ENCODE measurements at places on chromosomes 5 and 9.
A peak's percentile ranks its signal among the peaks of the same experiment; 100 is the strongest.

DNA sequence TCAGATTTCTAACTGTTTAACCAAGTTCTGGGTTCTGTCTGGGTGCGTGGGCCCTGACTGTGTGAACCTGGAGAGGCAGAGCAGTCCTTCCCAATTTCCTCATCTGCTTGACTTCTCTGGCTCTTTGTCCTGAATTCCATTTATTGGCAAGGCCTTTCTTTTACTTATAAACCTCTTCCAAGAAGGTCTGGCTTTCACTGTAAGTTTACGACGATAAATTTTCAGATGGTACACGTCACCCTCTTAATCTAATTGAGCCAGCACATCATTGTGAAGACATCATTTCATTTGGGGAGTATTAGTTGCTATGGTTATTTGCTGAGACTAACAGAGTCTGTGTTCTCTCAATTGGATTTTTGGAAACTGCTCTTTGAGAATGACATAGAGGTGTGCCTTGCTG, 92.4 kb downstream of the ARHGAP26 start:
- DNase-seq = no peak
- no peak overlapping the region for H3K27ac ChIP-seq
- no peaks in the 10 kb centered on the region for H3K36me3 ChIP-seq

- H3K27ac ChIP-seq = no peak overlapping the region
- no peaks in the 10 kb centered on the region for H3K36me3 ChIP-seq
- no peak for DNase-seq
- no peaks in the 10 kb centered on the region for H3K4me1 ChIP-seq
These were observed 2.4 kb downstream of the GIN1 start for GRCh38 chr5:103117471-103117991.

DNA sequence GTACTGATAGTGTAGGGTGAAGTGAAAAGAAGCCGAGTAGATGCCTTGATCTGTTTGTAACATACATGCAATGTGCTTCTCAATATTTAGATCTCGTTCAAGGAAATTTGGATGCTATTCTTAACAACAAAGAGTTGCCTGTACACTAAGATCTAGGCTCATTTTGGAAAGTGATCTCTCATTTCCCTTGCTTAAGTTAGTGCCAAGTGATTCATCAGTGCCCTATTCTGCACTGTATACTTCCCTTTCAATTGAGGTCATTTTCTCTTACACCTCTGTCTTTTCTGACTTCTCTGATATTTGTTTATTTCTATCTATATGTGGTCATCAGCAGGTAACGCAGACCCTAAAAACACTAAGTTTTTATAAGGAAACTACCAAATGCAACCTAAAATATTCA, 528.6 kb upstream of the PTPRD start:
- no peak for DNase-seq
- H3K27me3 ChIP-seq = no peaks in the 10 kb centered on the region
- H3K4me1 ChIP-seq = no peaks in the 10 kb centered on the region
- H3K4me3 ChIP-seq = no peak overlapping the region

DNA sequence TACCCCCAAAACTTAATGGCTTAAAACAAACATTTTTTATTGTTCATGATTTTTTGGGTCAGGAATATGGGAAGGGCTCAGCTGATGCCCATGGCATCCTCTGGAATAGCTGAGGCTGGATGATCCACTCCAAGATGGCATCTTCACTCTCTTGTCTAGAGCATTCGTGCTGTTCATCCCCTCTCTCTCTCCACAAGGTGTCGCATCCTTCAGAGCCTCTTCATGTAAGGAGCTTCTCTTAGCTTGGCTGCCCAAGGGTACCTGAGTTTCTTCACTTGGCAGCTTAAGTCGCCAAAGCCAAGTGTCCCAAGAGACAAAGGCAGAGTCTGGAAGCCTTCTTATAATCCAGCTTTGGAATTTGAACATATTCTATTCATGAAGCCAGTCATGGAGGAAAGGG, 294.7 kb downstream of the CHSY3 start:
- no peaks in the 10 kb centered on the region for H3K36me3 ChIP-seq
- DNase-seq = no peak
- H3K27ac ChIP-seq = no peak overlapping the region

- no peaks in the 10 kb centered on the region for H3K27me3 ChIP-seq
- no peaks in the 10 kb centered on the region for H3K36me3 ChIP-seq
- no peak for DNase-seq
- H3K4me3 ChIP-seq = no peak overlapping the region
- H3K4me1 ChIP-seq = no peaks in the 10 kb centered on the region
These were observed 96.8 kb upstream of the IFNK start for GRCh38 chr9:27427272-27427643.

GRCh38 chr5:77852514-77853352, 76.6 kb upstream of the TBCA start:
- peaks cover 72% of the 10 kb centered on the region for H3K27me3 ChIP-seq
- H3K4me3 ChIP-seq = peak overlapping the region; percentile 35
- H3K27ac ChIP-seq = no peak overlapping the region
- H3K36me3 ChIP-seq = no peaks in the 10 kb centered on the region
- no peak for DNase-seq
- peaks cover 17% of the 10 kb centered on the region for H3K4me1 ChIP-seq

DNA sequence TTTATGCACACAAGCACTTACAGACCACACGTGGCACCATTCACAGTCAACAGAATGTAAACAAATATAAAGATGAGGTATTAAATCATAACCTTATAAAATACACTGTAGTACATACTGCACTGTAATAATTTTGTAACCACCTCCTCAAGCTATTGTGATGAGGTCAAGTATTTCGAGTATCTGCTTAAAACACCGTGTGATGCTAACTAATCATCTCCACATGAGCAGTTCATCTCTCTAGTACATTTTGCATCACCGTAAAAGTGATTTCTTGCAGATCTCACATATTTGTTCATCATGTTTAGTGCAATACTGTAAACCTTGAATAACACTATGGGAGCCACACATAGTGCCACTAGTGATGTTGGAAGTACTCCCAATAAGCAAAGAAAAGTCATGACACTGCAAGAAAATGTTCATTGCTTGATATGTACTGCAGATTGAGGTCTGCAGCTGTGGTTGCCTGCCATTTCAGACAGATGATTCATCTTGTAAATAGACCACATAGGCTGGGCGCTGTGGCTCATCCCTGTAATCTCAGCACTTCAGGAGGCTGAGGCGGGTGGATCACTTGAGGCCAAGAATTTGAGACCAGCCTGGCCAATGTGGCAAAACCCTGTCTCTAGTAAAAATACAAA, 44.3 kb downstream of the FOXB2 start:
- no peak for DNase-seq
- H3K27me3 ChIP-seq = no peaks in the 10 kb centered on the region
- H3K27ac ChIP-seq = no peak overlapping the region
- H3K36me3 ChIP-seq = no peaks in the 10 kb centered on the region
- no peak overlapping the region for H3K4me3 ChIP-seq
- no peaks in the 10 kb centered on the region for H3K4me1 ChIP-seq

GRCh38 chr9:38154501-38155421, 85.7 kb upstream of the SHB start:
- H3K4me1 ChIP-seq = peaks cover 6% of the 10 kb centered on the region
- no peak overlapping the region for H3K4me3 ChIP-seq
- H3K27ac ChIP-seq = no peak overlapping the region
- no peaks in the 10 kb centered on the region for H3K36me3 ChIP-seq
- no peak for DNase-seq

GRCh38 chr9:4506490-4506889, 16.2 kb downstream of the SLC1A1 start:
- no peaks in the 10 kb centered on the region for H3K36me3 ChIP-seq
- no peaks in the 10 kb centered on the region for H3K4me1 ChIP-seq
- H3K27ac ChIP-seq = no peak overlapping the region

DNA sequence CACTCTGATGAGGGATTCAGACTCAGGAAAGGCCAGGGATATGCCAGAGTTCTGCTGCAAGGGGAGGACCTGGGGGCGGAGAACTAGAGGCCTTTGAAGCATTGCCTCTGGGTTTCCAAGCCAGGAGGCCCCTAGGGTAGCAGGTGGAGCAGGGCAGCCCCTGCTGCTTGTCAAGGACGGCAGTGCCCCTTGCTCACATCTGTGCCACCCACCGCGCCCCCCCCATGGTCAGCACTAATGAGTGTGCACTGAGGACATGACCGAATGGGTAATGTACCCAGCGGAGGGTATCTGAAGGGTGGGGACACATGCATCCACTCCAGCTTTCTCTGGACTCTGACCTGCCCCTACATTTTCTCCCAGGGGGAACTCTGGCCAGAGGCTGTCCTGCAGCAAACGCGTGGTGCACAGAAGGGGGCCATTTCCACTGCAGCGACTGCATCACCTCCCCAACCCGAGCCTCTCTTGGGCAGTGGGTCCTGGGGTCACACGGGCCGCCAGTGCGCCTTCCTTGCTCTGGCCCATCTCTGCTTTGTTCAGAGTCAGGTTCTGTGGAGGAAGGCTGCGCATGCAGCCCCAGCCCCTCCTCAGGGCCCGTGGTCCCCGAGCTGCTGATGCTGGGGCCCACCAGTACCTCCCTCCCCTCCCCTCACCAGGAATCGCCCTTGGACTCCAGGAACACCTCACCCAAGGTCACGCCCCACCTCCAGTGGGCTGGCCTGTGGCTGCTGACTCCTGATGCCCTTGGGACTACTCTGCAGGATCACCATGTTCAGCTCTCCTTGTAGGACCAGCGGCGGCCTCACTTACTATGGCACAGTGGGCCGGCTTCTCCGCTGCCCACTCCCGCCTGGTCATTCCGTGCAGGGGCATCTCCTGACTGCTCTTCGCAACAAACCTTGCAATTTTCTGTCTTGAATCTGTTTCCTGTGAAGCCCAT, 31.2 kb downstream of the STC2 start:
- peaks cover 10% of the 10 kb centered on the region for H3K27me3 ChIP-seq
- no peak overlapping the region for H3K4me3 ChIP-seq
- DNase-seq = no peak
- no peak overlapping the region for H3K27ac ChIP-seq
- no peaks in the 10 kb centered on the region for H3K36me3 ChIP-seq
- peaks cover 17% of the 10 kb centered on the region for H3K4me1 ChIP-seq

- DNase-seq = no peak
- H3K36me3 ChIP-seq = peaks cover 39% of the 10 kb centered on the region
- H3K27ac ChIP-seq = no peak overlapping the region
These were observed 20.9 kb downstream of the ERGIC1 start for GRCh38 chr5:172854971-172855370.

GRCh38 chr5:140570058-140570457, 5.4 kb downstream of the SLC35A4 start:
- no peak overlapping the region for H3K27ac ChIP-seq
- no peaks in the 10 kb centered on the region for H3K27me3 ChIP-seq
- no peak overlapping the region for H3K4me3 ChIP-seq
- peaks cover 12% of the 10 kb centered on the region for H3K4me1 ChIP-seq
- peaks cover 36% of the 10 kb centered on the region for H3K36me3 ChIP-seq
- no peak for DNase-seq

- H3K4me3 ChIP-seq = no peak overlapping the region
- H3K27ac ChIP-seq = no peak overlapping the region
- DNase-seq = no peak
- H3K36me3 ChIP-seq = no peaks in the 10 kb centered on the region
- H3K4me1 ChIP-seq = no peaks in the 10 kb centered on the region
These were observed 261.3 kb downstream of the TMEM167A start for GRCh38 chr5:82815871-82816270.

GRCh38 chr5:81428446-81428845, 34.5 kb upstream of the ACOT12 start:
- H3K36me3 ChIP-seq = no peaks in the 10 kb centered on the region
- no peaks in the 10 kb centered on the region for H3K4me1 ChIP-seq
- no peak overlapping the region for H3K27ac ChIP-seq
- H3K27me3 ChIP-seq = no peaks in the 10 kb centered on the region

DNA sequence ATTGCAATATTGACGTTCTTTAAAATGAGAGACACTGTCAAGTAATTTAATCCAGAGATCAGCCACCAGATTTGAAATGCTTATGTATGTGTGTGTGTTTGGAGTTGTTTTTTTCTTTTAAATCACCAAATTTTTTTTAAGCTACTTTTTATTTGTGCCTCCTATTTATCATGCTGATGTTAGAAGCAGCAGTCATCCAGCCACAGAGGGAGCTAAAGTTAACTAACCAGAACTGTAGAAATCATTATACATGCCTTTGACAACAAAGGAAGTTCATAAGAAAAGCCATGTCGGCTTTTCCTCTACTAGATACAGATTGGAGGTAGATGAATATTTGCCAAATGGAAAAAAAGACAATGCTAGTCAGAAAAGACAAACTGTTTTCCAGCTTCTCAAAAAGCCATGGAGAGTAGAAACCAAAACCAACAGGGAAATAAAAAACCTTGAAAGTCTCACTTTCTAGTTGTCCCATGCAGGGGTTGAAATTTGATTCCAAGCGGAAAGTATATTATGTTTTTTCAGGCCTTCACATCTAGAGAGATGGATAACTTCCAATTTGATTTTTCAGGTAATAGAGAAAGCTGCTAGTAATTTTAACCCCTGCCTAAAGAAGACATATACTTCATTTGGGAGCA, 4.5 kb downstream of the PURA start:
- H3K36me3 ChIP-seq = peaks cover 4% of the 10 kb centered on the region
- no peak overlapping the region for H3K27ac ChIP-seq
- DNase-seq = no peak
- H3K27me3 ChIP-seq = peaks cover under 1% of the 10 kb centered on the region
- H3K4me3 ChIP-seq = no peak overlapping the region

Measured in spinal cord (tissue), 10 donors.